IMR-90 (cell line): ENCODE measurements at places on chromosomes 6 and 20. TPM values are rescaled to one million over a fixed set of nuclear protein-coding genes. Genes with fewer than 3 reads are reported as not detected.
A peak's percentile ranks its signal among the peaks of the same experiment; 100 is the strongest.

The CD83 gene
- 2.0 TPM in 2 replicates for polyA plus RNA-seq

The PI16 gene
- polyA plus RNA-seq = 0.20 and 0.21 TPM in 2 replicates

The PCMTD2 gene
- 20.2 and 23.6 TPM in 2 replicates for polyA plus RNA-seq

DNA sequence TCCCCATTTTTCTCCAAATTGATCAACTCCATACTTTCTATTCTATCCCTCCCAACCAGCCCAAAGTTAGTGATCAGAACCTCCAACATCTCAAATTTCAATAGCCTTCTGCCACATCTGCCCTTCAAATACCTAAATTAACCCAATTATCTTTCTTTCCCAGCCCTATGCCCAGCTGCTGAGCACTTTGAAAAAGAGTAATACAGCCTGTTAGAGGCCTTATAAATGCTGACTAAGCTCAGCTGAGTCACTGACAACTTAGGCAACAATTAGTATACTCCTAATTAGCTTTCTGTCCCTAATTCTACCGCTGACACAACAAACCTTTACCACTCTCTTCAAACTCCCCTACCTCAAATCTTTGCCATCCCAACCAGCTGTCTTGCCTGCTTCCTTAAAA is 23.5 kb downstream of the RUNX2 start:
- DNase-seq = no peak

DNA sequence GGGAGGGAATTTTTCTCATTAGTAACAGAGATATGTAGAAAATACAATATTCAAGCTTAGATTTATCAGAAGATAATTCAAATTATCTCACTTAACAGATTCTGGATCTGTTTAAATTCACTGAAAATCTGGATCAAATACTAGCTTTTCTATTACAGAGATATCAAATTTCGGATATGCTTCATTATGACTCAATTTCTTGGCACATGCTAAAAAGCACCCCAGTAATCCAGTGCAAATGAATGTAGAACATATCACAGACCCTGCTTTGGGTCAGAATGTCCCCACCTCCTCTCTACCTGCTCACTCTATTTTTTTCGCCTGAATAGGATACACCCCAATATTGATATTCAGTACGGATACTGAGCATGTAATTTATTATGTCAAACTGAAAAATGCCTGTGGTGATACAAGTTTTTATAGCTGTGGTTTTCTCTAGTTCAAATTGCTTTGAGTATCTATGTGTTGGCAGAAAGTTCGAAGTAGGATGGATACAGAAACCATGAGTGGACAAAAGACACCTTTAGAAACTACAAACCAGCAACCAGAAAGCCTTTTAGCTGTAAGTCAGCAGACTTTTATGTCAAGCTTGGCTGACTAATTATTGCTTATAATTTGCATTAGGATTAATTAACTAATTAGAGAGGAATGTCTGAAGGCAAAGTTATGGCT is 290.0 kb downstream of the TFAP2B start:
- no peak for DNase-seq

DNA sequence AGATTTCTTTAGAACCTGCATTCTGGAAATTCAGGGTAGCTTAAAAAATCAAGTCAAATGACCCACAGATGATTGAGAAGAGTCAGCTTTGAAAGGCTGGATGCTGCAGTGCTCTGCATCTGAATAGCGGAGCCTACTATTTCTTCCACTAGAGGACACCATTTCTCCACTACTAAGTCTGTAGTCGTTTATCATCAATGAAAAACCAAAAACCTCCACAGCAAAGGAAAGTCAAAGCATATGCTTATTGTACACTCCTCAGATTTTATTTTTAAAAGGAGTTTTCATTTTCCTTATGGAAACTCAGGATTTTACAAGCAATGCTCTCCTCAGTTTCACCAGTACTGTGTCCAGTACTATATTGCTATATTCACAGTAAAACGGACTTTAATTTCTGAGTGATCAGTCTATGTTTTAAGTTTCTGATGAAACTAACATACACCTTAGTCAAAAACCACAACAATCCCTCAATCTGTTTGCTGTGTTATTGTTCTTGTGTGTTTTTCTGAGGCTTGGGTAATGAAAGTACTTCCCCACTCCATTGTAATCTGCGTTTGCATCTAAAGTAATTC is 50.5 kb upstream of the ENPP5 start:
- DNase-seq = peak; percentile 16
